Activated CD4-positive, alpha-beta memory T cell treated with anti-CD3 and anti-CD28 coated beads for 36 hours (primary cell): ENCODE measurements at places on chromosomes 2 and 18. TPM values are rescaled to one million over a fixed set of nuclear protein-coding genes. Genes with fewer than 3 reads are reported as not detected.

The RNF152 gene
- total RNA-seq = 0.26 TPM

The CNNM3 gene
- total RNA-seq = 22.2 TPM

The CD226 gene
- total RNA-seq = 63.9 TPM

The NAB1 gene
- 48.7 TPM for total RNA-seq

The SFXN5 gene
- 7.6 TPM for total RNA-seq

The CDH19 gene
- not detected for total RNA-seq

The C2orf15 gene
- total RNA-seq = 0.48 TPM

The GREB1L gene
- total RNA-seq = not detected

The CD28 gene
- 279 TPM for total RNA-seq

The HOXD13 gene
- total RNA-seq = not detected

DNA sequence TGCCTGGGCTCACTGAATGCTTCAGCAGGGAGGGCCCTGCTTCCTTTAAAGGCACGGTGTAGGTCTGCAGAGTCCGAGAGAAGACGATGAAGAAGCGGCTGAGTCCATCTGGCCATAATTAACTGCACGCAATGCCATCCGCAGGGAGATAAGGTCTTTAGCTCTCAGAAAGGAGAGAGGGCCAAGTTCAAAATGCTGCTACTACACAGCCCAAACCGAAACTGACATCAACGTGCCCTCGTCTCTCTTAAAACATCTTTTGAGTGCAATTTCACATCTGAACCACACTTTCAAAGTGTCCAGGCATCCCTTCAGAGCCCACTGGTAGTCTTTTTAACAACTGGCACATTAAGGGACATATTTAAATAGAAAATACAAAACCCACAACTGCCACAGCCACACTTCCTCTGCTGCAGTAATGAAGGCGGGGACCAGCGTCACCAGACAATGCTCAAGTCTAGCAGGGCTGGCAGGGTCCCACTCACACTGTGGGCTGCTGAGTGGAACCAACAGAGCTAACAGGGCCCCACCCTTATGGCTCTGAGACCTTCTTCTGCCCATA, 35.8 kb downstream of the ST3GAL5 start:
- peaks cover 71% of the 10 kb centered on the region for H3K4me1 ChIP-seq
- peaks cover 14% of the 10 kb centered on the region for H3K36me3 ChIP-seq
- DNase-seq = peak; percentile 69
- H3K27me3 ChIP-seq = no peaks in the 10 kb centered on the region
- peak overlapping the region; percentile 98 for H3K27ac ChIP-seq
- H3K4me3 ChIP-seq = peak overlapping the region; percentile 77

DNA sequence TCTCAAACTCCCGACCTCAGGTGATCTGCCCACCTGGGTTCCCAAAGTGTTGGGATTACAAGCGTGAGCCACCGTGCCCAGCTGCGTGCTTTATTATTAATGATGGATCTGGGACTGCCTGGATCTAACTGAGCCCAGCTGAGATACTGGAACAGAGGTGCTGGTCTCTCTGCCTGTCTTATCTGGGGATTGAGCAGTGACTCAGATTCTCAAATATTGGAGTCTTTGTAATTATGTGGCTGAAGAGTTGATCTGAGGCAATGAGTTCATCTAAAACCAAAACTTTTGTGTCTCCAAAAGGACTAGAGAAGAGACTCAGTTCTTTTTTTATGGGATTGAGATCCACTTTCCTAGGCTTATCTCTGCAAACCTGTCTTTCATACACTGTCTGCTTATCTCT, 16.3 kb downstream of the PLEKHB2 start:
- DNase-seq = no peak
- H3K36me3 ChIP-seq = peaks cover 29% of the 10 kb centered on the region
- peaks cover 8% of the 10 kb centered on the region for H3K4me1 ChIP-seq
- no peaks in the 10 kb centered on the region for H3K27me3 ChIP-seq
- H3K27ac ChIP-seq = no peak overlapping the region

- no peak overlapping the region for H3K27ac ChIP-seq
- H3K4me3 ChIP-seq = no peak overlapping the region
- H3K4me1 ChIP-seq = peaks cover 16% of the 10 kb centered on the region
These were observed 27.5 kb upstream of the BZW1 start for GRCh38 chr2:200784215-200784614.

- no peak overlapping the region for H3K4me3 ChIP-seq
- no peaks in the 10 kb centered on the region for H3K4me1 ChIP-seq
- H3K27ac ChIP-seq = no peak overlapping the region
- no peaks in the 10 kb centered on the region for H3K27me3 ChIP-seq
- DNase-seq = no peak
These were observed 931.9 kb downstream of the DCDC2C start for GRCh38 chr2:4635289-4635688.

DNA sequence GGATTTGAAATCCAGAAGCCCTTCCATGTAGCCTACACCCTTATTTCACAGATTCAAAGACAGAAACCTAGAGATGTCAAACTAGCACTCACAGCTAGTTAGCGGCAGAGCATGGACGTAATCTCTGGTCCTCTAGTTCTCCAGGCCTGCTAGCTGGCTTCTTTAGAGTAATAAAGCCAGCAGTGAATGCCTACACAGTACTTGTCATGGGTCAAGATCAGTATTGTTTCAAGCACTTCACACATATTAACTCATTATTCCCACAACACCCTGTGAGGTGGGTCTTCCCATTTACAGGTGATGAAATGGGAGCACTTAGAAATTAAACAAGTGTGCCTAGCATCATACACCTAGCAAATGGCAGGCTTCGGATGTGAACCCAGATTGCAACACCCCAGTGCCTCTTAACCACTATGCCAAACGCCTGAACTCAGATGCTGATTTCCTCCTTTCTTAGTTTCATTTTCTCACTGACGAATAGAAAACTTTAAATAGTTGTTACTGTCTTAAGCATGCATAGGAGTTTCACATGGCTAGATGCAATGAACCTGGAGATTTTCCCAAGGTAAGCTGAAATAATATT, 14.5 kb upstream of the ZBTB14 start:
- H3K4me3 ChIP-seq = peak overlapping the region; percentile 70
- peak; percentile 51 for DNase-seq
- no peaks in the 10 kb centered on the region for H3K36me3 ChIP-seq
- no peaks in the 10 kb centered on the region for H3K27me3 ChIP-seq
- H3K27ac ChIP-seq = peak overlapping the region; percentile 46
- H3K4me1 ChIP-seq = peaks cover 17% of the 10 kb centered on the region
